ENCODE measurements at places on chromosomes 16 and 17. TPM values are rescaled to one million over a fixed set of nuclear protein-coding genes. Genes with fewer than 3 reads are reported as not detected.

DNA sequence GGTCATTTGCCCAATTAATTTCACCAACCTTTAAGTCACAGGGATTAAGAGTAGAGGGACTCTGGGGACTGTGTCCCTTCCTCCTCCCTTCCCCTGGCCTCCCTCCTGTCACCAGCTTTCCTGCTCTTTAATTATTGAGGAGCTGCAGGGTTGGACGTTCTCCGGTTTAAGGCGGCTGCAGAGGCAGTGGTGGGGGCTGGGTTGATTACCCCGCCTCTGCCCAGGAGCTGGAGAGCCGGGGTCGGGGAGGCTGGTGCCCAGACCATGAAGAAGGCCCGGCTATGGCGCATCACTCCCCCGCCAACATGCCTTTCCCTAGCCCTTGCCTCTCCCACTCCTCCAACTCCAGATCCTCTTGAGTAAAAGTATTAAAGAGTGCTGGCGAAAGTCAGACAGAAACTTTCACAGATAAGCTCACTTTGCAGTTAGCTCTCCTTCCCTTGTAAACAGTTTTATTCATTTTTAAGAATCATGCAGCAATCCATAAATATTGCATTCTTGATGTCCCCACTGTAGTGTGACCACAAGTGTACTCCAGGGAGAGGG lies 1.1 kb upstream of the FOXJ1 start:
- DNase-seq = no peak

- DNase-seq = no peak
Observed at GRCh38 chr17:3049705-3050295, 13.6 kb downstream of the OR1D5 start.

GRCh38 chr17:78966123-78966813 lies 13.5 kb downstream of the LGALS3BP start:
- DNase-seq = no peak

DNA sequence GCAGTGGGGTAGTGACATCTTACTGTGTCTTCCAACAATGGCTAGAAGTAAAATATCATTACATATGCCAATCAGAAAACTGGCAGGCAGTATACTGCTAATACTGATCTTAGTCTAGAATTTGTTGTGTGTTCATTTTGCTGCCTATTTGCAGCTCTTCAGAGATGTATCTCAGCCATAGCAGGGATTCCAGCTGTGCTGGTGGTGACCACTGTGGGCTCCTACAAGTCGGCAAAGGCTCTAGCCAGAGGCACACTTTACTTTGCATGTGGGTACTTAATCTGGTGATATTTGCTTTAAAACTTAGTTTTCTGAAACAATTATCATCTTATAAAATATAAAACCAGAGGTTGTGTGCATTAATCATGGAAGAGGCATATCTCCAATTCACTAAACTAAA lies 70.0 kb downstream of the TMC6 start:
- DNase-seq = no peak

GRCh38 chr17:70654706-70655105 lies 485.4 kb downstream of the KCNJ2 start:
- no peak for DNase-seq

- DNase-seq = peak; percentile 94
Observed at GRCh38 chr16:48623304-48624016, 13.5 kb upstream of the N4BP1 start.

GRCh38 chr16:18805257-18805773 lies 4.0 kb upstream of the ARL6IP1 start:
- DNase-seq = no peak

- no peak for DNase-seq
Observed at GRCh38 chr16:1144476-1145382, 8.2 kb upstream of the CACNA1H start.

DNA sequence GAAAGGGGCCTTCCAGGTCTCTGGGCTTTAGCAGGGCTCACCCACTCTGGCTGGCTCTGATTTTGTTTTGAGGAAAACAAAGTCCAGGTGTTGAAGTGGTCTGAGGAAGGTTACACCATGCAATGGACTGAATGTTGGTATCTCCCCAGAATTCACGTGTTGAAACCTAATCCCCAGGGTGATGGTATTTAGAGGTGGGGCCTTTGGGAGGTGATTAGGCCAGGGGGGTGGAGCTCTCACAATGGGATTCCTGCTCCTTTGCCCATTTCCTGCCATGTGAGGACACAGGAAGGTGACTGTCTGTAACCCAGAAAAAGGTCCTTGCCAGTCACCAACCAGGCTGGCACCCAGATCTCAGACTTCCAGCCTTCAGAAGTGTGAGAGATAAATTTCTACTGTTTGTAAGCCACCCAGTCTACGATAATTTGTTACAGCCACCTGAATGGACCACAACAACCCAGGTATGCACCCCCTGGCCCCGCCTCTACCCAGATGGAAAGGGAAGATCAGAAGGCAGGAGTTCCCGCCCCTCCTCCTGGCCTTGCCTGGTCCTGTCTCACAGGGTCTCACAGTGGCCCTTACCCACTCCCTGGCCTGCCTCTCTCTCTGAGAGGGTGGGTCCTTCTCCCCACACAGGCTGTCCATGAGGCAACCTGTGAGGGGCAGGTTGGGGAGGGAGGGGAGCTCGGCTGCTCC lies 32.0 kb downstream of the LRRC75A start:
- DNase-seq = no peak

DNA sequence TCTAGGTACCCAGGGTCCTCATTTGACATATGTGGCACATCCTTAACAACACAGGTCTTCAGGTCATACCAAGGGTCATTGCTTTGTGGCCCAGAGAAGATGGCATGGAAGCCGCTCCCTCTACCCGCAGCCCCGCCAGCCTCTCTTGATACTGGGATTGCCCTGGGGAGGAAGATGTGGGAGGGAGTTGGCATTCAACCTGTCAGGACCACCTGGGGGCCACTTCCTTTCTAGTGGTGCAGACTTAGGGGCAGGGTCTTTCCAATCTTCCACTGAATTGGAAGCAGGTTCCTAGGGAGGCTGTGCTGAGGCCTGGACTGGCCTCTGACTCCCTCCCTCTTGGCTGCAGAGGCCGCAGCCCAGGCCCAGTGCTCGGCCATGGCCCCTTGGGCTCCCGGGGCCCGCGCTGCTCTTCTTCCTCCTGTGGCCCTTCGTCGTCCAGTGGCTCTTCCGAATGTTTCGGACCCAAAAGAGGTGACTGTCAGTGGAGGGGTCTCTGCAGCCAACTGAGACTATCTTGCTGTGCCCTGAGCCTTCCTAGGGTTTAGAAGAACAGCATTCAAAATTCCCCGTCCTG lies 5.1 kb upstream of the HEXIM1 start:
- DNase-seq = no peak

GRCh38 chr16:17313085-17313611 lies 157.6 kb downstream of the XYLT1 start:
- DNase-seq = no peak

GRCh38 chr17:60321336-60322055 lies 70.4 kb downstream of the USP32 start:
- no peak for DNase-seq

- no peak for DNase-seq
Observed at GRCh38 chr17:42526031-42526444, 10.0 kb upstream of the NAGLU start.

GRCh38 chr16:31258366-31258765 lies 1.4 kb upstream of the ITGAM start:
- DNase-seq = no peak

DNA sequence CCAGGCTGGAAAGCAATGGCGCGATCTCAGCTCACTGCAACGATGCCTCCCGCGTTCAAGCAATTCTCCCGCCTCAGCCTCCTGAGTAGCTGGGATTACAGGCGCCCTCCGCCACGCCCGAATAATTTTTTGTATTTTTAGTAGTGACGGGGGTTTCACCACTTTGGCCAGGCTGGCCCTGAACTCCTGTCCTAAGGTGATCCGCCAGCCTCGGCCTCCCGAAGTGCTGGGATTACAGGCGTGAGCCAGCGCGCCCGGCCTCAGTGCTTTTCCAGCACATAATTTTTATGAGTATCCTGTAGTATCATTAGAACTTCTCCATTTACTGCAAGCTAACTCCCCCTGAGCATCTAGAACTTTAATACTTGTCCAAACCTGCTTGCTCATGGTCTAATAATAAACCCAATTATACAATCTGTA lies 1.8 kb downstream of the UBE2G1 start:
- DNase-seq = no peak

GRCh38 chr17:1124896-1125787 lies 54.6 kb downstream of the ABR start:
- no peak for DNase-seq

DNA sequence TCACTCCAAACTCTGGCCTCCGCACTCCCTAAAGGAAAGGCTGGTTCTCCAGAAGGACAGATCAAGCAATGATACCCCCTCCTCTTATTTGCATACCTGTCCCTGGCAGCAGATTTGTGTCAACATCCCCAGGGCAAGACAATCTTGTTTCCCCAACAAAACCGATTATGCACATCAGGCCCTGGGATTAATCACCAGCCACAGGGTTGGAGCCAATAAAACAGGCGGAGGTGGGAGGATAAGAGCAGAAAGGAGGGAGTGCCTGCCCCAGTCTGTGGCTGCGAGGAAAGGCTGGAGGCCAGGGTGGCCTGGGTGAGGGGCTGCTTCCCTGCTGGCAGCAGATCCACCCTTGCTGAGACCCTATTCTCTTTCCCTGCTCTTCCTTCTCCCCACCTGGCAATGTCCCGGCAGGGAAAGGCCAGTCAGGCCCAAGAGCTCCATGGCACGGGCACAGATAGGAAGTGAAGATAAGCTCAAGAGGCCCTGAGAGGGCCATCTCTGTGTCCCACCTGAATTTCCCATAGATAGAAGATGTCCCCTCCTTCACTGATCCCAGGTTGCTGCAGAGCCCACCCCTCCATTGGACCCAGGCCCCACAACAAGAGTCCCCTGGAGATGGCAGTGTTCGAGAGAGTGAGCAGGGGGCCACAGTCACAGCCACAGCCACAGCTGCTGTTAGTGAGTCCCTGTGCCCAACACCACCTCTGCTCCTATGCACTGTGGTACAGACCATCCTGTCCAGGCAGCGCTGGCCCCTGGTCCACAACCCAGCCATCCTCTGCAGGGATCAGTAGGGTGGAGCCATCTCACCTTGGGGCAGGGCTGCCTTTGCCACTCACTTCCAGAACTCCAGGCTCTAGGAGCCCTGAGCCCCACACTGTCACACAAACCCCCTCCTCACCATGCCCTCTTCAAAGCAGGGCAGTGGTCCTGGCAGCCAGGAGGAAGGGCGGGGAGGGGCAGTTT lies 137.5 kb downstream of the SDK2 start:
- DNase-seq = no peak

DNA sequence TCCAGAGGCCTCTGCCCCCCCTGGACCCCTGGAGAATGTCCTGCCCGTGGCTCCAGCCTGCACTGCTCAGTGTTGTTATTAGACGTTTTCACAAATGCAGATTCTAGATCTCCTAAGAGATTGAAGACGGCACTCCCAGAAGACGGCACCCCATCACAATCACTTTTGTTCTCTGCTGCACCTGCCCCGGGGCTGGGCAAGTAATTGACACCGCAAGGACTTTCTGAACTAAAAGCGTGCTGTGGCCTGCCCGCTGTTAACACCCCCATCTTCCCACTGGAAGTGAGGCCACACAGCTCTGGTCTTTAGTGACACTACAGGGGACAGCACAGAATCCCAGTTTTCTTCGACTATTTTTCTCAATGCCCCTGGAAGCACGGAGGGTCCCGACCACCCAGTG lies 256.9 kb downstream of the ENGASE start:
- no peak for DNase-seq

DNA sequence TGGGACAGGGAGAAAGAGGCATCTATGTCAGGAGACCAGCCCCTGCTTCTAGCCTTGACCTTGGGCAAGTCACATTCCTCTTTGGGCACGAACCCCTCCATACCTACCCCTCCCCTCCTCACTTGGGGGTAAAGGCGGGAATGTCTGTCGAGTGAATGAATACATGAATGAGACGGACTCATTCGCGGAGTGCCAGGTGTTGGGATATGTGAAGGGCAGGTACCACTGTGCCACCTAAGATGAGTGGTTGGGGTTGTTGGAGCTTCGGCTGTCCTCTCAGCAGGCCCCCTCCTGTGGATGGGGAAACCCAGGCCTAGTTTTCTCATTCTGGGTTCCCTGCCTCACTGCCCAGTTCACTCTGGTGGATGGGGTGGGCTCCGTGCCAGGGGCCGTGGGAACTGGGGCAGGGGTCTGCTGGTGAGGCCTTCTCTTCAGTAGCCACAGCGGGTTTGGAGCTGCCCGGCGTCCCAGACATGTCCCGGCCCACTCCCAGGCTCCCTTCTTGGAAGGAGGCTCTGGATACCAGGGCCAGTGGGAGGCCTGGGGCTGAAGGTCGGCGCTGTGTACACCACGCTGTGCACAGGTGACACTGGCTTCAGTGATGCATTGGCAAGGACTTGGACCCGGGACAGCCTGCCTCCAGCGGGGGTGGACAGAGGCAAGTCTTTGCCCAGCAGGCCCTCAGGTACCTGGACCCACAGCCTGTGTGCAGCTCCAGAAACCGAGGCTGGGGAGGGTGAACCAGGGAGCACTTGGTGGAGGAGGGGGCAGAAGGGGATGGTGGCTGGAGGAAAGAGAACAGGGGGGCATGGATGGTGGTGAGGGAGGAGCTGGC lies 5.6 kb downstream of the GLIS2 start:
- no peak for DNase-seq

DNA sequence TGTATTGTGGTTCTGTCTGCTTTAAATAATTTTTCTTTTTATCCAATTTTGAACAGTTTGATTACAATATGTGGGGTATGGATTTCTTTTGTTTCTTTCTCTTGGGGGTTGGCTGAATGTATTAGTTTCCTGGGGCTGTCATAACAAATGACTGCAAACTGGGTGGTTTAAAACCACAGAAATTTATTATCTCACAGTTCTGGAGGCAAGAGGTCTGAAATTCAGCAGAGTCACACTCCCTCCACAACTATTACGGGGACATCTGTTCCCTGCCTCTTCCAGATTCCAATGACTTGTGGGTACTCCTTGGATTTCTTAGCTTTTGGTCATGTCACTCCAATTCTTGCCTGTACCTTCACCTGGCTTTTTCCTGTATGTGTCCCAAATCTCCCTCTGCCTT lies 23.7 kb downstream of the COX11 start:
- no peak for DNase-seq

DNA sequence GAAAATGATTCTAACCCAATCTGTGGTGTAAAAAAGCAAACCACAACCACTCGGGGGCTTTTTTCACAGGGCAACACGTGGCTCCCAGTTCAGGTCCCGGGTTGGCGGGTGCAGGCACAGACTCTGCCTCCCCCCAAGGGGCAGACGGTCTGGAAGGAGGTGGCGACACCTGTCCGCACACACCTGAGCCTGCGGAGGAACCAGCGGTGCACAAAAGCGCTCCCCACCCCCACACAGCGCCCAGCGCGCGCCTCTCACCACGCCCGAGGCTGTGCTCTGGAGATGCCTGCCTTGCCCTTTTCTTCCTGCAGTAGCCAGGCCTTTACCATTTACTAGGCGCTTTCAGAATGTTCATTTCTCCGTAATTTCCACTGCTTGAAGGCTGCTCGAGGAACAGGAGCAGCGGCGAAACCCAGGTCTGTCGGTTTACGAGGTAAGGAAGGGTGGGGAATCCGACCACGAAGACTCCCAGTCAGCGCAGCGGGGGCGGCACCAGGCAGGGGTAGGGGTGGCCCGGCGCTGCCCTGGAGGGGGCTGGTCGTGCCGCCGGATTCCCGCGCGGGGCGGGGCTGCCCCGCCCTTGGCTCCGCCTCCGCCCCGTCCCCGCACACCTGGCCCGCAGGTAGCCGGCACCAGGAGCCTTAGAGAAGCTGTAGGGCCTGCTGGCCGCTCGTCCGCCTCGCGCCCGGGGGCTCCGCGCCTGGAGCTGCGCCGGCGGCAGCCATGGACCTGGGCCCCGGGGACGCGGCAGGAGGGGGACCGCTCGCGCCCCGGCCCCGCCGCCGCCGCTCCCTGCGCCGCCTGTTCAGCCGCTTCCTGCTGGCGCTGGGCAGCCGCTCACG lies at the start of gene USP43:
Gene USP43, plus strand, starts transcription at position 608 of the 842 bp plus-strand sequence. Its CDS starts 116 bp downstream, at position 724.
- no peak for DNase-seq

C16orf74 gene
- total RNA-seq = 2.4 TPM

CMTM2 gene
- not detected for total RNA-seq

CPPED1 gene
- 17.8 TPM for total RNA-seq

TLE7 gene
- not detected for total RNA-seq
